H9 (cell line): ENCODE measurements at places on chromosomes 5 and 9.

GRCh38 chr5:59605915-59606314, 287.6 kb downstream of the PDE4D start:
- no peak for DNase-seq

DNA sequence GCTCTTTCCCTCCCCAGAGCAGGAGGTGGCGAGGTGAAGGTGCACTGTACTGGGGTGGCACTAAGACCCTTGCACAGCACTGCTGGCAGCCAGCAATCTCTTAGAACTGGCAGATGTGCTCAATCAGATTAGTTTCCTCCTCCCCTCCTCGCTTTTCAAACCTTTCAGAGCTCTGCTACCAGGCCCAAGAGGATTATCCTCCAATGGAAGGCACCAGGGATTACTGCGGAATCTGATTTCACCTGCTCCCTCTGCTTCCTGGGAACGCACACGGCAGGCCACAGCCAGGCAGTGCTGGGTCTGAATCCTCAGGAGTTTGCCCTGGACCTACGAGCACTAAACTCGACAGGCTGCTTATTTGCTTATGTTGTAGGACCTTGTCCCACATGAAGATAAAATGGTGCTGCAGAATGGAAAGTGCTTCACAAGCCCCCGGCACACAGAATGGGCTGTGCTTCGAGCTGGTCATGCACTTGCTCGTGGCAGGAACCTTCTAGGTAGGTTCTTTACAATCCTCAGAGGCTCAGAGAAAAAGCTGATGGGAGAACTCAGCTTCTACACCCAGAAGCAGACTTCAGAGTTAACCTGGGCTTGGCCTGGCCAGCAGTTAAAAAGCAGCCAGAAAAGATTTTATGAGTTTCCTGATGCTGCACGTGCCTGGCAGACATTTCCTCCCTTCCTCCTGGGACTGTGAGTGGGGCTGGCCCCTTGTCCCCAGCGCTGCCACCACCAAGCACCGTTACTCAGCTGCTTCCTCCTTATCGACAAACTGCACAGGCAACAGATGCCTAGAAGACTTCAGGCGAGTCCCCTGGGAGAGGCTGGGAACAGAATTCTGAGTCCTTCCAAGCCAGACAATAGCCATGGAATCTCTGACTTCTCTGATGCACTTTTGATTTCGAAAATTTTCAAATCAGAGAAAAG, 33.1 kb downstream of the FABP6 start:
- DNase-seq, result no peak

DNA sequence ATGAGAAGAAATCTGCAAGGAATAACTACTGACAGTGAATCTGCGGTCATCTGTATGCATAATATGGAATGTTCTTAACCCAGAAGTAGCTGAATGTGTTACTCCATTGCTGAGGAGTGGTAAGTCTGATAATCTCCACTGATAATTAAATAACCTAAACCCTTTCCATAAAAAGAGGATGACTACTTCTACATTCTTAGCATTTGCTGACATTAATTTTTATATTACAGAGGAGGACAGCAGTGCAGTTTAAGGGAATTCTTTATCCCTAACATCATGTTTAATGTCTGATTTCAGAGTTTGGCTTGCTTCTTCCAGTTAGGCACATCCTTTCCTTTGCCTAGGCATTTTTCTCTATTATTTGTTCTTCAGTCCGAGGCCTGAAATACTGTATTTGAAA, 52.2 kb downstream of the CDC42SE2 start:
- no peak for DNase-seq

GRCh38 chr9:126618190-126618584, 4.5 kb downstream of the LMX1B start:
- no peak for DNase-seq

- DNase-seq, result no peak
These were observed 51.9 kb upstream of the NEK6 start for GRCh38 chr9:124205686-124206352.

DNA sequence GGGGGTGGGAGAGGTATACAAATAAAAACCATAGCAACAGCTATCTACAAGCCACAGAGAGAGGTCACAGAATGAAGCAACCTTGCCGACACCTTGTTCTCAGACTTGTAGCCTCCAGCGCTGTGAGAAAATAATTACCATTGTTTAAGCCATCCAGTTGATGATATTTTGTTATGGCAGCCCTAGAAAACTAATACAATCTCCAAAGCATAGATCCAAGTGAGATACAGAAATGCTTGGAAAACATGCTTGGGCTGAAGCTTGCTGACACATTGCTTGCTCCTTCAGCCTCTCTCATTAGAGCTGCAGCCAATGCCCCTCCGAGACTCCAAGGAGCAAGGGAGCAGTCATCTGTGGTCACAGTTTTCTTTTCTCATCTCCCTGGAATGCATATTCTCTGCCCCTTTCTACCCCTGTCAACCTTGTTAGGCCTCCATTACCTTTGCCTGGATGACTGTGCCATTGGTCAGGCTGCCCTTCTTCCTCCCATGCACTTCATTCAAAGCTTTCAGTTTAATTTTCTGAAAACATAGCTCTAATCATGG, 401.4 kb upstream of the KLF4 start:
- DNase-seq, result no peak

GRCh38 chr5:158100373-158100888, 241.5 kb upstream of the CLINT1 start:
- no peak for DNase-seq

GRCh38 chr9:76592974-76593347, 134.0 kb downstream of the GCNT1 start:
- no peak for DNase-seq

DNA sequence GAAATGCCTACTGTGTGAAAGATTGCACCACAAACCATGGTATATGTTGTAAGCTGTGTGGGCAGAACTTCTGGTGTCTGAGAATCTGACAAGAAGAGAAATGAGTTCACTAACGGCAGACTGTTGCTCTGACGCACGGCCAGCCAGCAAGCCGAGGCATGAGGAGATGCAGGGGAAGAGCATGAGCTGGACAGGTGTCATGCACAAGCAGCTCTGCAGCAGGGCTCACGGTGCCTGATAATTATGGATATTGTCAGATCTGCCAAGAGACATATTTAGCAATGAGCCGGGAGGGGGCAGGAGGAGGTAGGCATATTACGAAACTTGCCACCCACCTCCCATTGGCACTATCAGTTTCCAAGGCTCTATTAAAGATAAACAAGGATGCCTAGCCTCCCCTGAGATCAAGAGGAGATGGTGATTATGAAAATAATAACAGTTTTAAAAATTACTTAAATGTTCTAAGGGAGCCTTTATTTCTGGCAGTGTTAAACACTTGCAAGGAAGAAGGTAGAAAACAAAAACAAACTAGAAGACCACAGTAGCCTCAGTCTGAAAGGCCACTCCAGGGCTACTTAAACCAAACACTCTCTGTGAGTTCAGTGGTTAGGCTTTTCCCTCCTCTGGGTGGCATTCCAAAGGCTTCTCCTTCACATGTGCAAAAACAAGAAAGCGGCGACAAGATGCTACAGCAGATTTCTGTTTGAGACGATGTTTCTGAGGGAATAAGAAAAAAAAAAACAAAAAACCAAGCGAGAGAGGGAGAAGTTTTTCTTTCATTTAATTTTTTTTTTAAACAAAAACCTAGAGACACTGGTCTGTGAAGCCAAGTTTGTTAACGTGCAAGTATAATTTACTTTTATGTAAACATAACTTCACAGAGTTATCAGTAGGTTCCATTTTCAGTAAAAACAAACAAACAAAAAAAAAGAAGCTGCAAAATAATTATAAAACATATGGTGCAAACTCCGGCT, 339.5 kb downstream of the BNC2 start:
- no peak for DNase-seq

GRCh38 chr5:69268899-69269298, 34.2 kb downstream of the CDK7 start:
- DNase-seq, result no peak

- no peak for DNase-seq
These were observed 222.9 kb upstream of the MEF2C start for GRCh38 chr5:89105836-89106235.

DNA sequence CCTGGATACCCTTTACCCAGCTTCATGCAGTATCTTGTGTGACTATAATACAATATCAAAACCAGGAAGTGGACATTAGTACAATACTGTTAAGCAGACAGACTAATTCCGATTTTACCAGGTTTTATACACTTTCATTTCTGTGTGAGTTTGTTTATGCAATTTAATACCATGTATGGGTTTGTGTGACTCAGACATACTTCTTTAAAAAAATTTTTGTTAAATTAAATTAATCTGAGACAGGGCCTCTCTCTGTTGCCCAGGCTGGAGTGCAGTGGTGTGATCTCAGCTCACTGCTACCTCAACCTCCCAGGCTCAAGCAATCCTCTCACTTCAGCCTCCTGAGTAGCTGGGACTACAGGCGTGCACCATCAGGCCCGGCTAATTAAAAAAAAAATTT, 156.8 kb downstream of the GAPVD1 start:
- no peak for DNase-seq

DNA sequence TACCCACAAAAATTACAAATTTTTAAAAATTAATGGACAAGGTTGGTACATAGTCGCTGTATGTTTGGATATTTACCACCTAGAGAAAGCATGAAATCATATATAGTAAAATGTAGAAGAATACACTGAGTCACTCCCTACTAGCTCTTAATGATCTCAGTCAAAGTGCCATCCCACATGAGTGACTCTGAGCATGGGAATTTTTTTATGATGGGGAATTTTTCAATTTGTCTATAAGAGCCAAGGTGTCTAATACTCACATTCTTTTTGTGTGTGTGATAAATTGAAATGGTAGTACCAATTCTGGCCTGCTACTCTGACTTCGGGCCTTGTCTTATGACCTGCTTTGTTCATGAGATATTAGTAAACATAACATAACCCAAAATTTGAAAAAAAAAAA, 483.2 kb downstream of the CDH10 start:
- no peak for DNase-seq

DNA sequence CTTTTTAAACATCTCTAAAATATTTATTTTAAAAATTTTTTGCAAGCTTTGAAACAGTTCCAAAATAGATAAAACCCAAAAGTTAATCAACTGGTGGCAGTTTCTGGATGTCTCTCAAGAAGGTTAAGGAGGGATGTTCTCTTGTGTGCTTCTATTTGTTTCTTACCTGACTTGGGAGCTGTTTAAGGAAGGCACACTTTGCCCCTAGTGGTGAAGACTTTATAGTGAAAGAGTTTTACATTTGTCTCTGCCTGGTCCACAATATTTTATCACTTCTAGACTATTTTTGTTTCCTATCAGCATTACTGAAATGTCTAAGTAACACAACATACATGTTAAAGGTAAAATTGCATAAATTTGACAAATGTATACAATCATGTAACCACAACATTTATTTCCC, 552.8 kb downstream of the SEMA5A start:
- DNase-seq, result no peak

GRCh38 chr9:15531380-15531779, 20.6 kb upstream of the PSIP1 start:
- no peak for DNase-seq

- peak; percentile 22 for DNase-seq
These were observed 90.7 kb upstream of the FSTL4 start for GRCh38 chr5:133702791-133703770.

DNA sequence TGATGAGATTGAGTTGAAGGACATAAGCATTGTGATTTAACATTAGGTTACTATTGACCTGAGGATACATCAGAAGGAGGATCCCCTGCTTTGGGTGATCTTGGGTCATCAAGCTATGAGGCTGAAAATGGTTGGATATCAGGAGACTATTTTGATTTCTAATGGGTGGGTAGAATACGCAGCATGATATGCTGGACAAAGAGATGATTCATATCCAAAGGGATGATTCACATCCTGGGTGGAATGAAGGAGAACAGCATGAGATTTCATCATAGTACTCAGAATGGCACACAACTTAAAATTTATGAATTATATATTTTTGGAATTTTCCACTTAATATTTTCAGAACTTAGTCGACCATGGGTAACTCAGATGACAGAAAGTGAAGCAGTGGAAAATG, 1759.5 kb upstream of the C9orf72 start:
- DNase-seq, result no peak

- DNase-seq, result no peak
These were observed 6.1 kb downstream of the GLIPR2 start for GRCh38 chr9:36142510-36143244.

- no peak for DNase-seq
These were observed 52.8 kb upstream of the SNAPC3 start for GRCh38 chr9:15369871-15370270.

- DNase-seq, result no peak
These were observed 102.9 kb upstream of the PHYKPL start for GRCh38 chr5:178335302-178336030.

- DNase-seq, result no peak
These were observed 152.2 kb downstream of the GLIS3 start for GRCh38 chr9:4147476-4148230.

GRCh38 chr5:135460246-135461033, 8.3 kb upstream of the TIFAB start:
- no peak for DNase-seq

DNA sequence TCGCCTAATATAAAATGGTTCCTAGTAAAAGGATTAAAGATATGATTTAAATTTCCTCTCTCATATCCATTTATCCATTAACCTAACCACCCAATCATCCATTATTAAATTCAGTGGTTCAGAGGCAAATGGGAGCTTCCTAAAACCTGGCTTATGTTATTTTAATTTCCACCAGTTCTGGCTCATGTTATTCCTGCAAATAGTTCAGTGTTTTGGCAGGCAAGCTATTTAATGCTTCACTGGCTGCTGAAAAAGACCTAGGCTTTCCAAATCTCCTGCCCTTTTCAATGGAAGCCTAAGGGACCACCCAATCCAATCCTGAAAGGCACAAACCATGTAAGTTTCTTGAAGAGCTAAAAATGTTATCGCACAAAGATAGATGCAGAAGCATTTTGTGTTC, 52.3 kb downstream of the POC5 start:
- DNase-seq, result no peak

- DNase-seq, result no peak
These were observed 9.2 kb upstream of the RASA1 start for GRCh38 chr5:87258507-87258906.

- no peak for DNase-seq
These were observed 58.1 kb upstream of the CDKN2B start for GRCh38 chr9:22067196-22067595.

- DNase-seq, result no peak
These were observed 20.6 kb upstream of the SCAMP1 start for GRCh38 chr5:78339617-78340436.

- no peak for DNase-seq
These were observed 220.2 kb downstream of the AGTPBP1 start for GRCh38 chr9:85521371-85522197.

GRCh38 chr9:127452691-127453090, 1.4 kb downstream of the LRSAM1 start:
- no peak for DNase-seq

GRCh38 chr9:99127356-99128132, 22.6 kb downstream of the TGFBR1 start:
- no peak for DNase-seq

- no peak for DNase-seq
These were observed 49.4 kb downstream of the AP3B1 start for GRCh38 chr5:78245136-78245535.

DNA sequence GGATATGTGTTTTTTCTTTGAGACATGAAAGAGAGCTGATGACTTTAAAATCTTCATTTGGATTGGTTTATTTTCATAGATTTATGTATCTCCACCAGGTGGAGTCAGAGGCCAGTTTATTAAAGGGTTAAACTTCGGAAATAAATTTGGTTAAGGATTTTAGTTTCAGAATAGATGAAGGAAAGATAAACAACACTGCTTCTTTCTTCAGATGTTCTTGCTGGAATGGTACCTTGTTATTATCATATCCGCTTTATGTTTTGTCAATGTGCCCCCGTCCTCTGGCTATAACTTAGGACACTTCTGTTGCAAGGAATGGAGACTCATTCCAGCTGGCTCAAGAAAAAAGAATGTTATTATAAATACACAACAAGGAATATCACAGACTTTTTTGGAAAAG, 81.2 kb downstream of the ALDH1A1 start:
- no peak for DNase-seq

GRCh38 chr9:100307080-100307479, 45.7 kb downstream of the TEX10 start:
- no peak for DNase-seq
